ENCODE measurements at places on chromosomes 4 and X.

DNA sequence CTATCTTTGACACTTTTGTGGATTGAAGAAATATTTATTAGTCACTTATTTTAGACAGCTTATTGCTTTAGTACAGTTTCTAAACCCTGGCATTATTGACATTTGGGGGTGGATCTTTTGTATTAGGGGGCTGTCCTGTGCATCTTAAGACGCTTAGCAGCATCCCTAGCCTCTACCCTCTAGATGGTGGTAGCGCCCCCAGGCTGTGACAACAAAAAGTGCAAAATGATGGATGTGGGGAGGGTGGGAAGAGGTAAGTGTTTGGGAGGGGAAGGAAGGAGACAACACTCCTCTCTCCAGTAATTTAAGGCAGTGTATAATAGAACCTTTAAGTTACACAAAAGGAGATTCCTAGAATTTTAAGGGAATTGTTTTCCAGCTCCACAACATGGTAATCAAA, 1210.6 kb downstream of the C4orf33 start:
- DNase-seq, result no peak

GRCh38 chr4:52051615-52052474, 741 bp downstream of the SPATA18 start:
- DNase-seq, result no peak

DNA sequence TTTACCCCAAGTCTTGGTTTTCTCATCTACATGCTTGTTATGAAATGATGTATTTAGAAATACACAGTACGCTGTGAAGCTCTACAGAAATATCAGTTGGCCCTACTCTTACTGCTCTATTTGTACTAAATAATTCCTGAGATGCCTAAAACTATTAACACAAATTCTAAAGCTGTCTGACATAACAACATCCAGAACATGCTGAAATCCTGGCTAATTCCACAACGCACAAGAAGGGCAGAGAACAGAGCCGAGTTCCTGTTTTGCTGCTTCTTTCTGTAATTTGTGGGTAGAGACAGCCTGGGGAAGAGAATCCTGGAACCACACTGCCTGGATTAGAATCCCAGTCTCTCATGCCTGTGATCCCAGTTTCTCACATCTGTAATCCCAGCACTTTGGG, 59.0 kb downstream of the ZNF827 start:
- DNase-seq, result no peak

DNA sequence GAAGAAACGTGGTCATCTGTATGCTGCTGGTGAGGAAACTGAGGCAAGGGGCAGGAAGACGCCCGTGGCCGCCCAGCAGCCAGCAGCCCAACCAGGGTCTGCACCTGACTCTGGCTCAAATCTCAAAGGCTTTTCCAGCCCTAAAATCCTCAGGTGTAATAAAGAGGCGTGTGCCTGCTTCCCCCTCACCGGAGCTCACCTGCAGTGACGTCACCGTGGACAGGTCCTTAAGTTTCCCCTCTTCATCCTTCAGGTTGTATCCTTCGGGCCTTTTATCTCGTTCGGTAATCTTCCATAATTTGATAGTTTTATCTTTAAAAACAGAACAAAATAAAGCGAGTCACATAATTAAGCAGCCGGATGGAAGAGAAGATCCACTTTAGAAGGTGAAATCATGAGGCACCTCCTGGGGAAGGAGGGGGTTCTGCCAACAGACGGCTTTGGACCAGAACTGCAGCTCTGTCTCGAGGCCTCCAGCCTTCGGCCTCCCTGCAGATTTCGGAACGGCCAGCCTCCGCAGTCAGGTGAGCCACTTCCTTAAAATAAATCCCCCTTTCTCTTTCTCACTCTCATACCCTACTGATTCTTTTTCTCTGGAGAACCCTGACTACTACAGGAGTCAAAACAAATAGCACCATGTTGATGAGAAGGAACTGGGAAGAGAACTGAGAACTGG, 96.7 kb downstream of the PPP2R2C start:
- DNase-seq, result no peak

GRCh38 chr4:89835413-89835812, 1.5 kb downstream of the SNCA start:
- DNase-seq, result no peak

DNA sequence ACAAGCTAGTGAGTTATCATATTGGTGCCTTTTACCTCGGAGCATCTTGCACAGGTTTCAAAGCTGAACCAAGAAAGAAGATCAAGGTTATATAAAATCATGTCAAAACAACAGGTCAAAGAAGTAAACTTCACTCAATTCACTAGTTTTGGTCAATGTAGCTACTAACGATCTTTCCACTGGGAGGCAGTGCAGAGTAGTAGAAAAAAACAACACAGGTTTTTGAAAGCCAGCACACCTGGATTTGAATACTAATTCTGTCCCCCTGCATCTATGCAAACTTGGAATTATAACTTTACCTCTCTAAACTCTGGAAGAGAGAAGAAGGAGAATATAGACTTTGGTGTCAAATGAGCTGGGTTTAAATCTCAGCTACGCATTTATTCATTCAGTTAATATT, 266.1 kb downstream of the GRIA3 start:
- DNase-seq, result no peak

DNA sequence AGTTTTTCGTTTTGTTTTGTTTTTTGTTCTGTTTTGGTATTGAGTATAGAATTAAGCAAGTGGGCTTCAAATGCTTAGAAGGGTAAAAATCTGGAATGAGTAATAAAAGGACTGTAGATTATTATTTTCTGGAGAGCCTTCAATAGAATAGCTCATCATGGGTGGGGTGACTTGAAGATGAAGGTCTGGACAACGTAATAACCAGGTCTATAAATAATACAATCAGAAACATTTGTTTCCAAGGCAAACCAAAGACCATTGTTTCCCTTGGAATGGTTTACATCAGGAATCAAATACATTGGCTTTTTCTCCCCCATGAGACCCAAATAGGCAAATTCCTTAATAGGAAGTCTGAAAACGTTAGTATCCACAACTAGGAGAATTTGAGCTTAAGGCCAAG, 721.6 kb downstream of the RPA4 start:
- DNase-seq, result no peak

DNA sequence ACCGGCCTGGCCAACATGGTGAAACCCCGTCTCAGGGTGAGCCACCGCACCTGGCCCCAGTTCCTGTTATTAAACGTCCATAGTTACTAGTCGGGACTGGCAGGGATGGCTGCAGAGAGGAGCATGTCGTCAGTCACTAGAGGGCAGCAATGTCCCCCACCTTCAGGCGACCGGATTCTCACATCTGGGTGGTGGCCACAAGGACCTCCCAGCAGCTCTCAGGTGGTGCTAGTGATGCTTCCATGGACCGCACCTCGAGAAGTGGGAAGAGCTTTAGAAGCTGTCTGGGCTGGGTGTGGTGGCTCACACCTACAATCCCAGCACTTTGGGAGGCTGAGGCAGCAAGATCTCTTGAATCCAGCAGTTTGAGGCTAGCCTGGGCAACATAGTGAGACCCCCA, 13.3 kb upstream of the IL3RA start:
- DNase-seq, result no peak

DNA sequence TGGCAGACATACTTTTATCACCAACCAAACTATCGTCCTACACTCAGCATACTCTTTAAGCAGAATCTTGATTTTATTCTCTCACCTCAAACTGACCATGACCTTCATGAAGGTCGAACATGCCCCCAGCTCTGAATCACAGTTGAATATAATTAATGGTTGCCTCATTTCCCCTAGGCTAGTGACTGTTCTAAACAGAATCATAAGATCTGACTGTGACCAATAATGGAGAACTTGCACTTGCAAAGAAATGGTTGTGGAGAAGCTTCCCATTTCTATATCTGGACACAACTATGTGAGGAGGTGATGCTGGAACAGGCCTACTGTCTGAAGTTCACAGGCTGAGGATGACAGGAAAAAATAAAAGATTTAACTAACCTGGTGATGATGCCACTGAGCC, 85.1 kb downstream of the PDGFC start:
- no peak for DNase-seq

DNA sequence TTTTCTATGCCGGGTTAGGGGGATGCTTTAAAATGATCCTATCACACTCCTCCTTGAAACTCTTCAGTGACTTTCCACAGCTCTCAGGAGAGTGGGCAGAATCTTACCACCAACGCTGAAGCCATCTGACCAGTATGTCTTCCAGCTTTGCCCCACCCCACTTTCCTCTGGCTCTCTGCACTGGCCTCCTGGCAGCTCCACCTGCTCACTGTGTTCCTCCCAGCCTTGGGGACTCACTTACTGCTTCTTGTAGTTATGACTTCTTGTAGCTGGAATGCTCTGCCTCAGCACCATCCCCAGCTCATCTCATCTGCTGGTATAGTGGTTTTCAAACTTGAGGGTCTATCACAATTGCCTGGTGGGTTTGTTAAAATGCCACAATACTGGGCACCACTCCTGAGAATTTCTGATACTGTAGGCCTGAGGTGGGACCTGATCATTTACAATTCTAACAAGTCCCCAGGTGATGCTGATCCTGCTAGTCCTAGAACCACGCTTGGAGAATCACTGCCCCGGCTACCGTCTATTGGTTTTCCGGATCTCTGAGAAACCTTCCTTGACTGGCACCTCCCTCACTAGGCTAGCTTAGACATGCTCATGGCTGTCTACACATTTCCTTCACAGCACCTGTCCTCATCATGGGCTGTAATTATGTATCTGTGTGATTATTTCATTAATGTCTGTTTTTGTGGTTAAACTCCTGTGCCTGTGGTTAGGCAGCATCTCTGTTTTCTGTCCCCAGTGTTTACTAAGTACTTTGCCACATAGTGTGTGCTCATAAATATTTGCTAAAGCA, 152.2 kb downstream of the MGST2 start:
- DNase-seq, result no peak

DNA sequence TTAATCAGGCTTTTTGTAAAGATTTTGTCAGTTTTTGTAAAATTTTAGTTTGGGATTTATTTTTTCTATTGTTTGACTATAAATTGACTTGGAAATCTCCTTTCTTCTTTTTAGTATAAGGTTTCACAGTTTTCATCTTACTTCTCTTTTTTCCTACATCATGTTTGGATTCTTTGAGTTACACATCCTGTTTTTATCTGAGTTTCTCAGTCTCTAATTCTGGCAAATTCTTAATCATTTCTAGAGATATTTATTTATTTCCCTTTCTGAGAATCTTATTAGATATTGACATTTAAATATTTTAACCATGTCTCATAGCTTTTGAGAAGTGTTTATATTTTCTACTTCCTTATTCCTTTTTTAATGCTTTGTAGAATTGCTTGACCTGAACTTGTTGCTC, 20.7 kb downstream of the USP53 start:
- DNase-seq, result no peak

All from stimulated activated CD8-positive, alpha-beta memory T cell treated with anti-CD3 and anti-CD28 coated beads, Interleukin-15, amount 100 ng/mL, for 24 hours (primary cell).